GM19239 (cell line): ENCODE measurements at places on chromosomes 4 and X.

DNA sequence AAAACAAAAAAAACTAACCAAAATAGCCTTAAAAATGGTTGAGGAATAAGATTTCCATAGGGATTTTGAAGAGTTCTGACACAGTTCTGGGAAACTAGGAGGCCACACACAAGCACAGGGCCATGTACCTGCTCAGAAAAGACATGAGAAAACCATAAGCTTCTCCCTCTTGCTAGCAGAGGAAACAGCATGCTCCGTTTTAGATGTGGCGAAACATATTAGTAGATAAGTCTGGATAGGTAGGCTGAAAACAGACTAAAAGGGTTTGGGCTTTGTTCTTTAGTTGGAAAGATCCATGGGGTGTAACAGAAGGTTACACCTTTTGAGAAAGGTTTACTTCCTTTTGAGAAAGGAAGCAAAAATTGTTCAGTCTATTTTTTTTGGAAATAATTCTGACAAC, 10.9 kb downstream of the VSIG4 start:
- DNase-seq: no peak

DNA sequence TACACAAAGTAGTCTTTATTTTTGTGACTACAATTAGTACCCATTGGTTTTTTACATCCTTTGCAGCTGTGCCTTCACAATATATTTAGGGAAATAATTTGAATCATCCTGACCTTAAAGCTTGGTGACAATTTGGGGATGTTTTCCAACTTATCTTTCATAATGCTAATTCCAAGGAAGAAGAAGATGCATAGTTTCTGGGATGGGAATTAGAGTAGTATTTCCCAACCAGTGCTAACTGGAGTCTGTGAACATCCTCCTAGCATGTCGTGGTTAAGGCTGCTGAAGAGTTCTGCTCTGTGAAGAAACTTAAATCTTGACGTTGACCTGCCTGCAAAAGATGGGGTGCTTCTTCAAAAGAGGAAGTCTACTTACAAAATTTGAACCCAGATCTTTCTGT, 173.5 kb downstream of the ANK2 start:
- DNase-seq: no peak

GRCh38 chr4:3851211-3851610, 85.0 kb downstream of the ADRA2C start:
- DNase-seq: no peak

DNA sequence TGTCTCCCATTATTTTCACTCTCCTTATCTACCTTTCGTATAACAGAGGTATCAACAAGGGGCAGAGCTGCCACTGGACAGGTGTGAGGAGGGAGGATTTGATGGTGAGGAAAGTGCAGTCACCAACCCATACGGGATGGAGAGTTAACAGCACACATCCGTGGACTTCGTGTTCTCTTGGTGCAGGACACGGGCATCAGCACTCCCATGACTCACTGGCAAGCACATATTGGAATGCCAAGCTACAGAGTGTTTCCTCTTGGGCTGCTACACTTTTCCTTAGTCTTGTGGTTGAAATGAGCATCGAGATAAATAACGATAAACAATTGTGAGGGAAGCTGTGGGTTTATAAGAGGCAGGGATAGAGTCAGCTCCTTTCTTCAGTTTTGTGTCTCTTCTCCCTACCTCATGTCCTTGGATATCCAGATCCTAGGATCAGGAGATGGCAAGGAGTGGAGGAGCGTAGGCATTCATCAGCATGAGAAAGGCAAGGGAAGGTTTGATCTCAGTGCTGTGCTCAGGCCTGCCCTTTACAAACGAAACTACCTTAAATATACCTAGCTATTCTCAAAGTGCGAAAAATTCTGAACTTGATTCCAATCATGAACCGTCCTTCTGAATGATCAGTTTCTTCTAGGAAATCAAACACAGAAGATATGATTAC, 96.3 kb downstream of the ZNF827 start:
- DNase-seq: no peak

DNA sequence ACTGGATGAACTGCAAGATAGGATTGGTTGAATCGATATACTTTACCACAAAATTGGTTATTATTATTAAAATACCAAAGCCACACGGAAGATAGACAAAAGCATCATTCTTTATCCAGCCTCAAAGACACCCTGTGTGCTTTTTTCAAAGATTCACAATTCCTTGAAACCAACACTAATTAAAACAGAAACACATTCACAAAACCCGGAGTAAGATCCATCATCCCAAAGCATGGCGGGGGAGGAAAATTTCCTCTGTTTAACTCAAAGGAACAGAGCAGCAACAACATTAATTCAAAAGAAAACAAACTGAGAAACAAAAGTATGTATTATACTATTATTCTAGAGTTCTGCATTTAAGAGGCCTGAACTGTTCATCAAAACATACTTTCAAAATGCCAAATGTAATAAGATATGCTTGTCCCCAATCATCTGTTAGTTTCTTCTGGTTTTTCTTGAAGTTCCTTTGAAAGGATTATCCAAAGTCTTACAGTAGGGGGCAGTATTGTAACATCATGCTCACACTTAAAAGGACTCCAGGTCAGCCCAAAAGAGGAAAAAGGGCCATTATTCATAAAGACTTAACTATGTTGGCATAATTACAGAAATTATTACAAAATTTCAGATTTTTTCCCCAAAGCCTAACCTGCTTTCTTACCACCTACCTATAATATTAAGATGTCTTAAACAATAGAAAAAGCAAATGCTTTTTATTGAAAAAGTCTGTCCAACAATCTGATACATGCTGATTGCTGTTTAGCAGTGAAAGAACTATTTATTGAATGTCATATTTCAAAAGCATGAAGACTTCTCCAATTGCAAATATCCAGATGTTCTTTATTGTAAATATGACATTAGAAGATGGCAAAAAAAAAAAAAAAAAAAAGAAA, 168.7 kb downstream of the SCFD2 start:
- DNase-seq: peak; percentile 17

GRCh38 chr4:164484551-164484950, 269.4 kb upstream of the SMIM31 start:
- no peak for DNase-seq

DNA sequence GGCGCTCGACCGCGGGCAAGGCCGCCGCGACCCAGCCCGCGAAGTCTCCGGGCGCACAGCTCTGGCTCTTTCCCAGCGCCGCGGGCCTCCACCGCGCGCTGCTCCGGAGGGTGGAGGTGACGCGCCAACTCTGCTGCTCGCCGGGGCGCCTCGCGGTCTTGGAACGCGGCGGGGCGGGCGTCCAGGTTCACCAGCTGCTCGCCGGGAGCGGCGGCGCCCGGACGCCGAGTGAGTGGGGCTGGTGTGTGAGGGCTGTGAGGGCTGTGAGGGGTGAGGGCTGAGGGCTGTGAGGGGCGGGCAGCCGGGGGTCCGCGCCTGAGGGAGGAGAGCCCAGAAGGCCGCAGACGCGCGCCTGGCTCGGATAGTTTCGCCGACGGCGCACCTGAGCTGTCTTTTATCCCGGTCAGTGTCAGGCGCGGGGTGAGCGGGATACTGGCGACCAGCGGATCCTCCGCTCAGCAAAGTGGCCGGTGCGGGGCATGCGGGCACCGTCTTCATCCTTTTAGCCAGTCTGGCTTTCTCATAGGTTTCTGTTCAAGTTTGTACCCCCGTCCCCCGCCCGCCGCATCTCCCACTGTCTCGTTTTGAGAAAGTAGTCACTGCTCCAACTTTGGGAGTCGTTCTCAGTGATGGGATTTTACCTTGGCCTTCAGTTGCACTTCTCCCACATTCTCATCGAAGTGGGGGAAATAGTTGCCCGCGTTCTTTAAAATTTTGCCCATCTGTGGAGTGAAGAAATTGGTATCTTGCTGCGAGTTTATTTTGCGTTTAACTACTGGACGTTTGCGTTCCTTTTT, 586 bp downstream of the HERC5 start:
- DNase-seq: peak; percentile 8

DNA sequence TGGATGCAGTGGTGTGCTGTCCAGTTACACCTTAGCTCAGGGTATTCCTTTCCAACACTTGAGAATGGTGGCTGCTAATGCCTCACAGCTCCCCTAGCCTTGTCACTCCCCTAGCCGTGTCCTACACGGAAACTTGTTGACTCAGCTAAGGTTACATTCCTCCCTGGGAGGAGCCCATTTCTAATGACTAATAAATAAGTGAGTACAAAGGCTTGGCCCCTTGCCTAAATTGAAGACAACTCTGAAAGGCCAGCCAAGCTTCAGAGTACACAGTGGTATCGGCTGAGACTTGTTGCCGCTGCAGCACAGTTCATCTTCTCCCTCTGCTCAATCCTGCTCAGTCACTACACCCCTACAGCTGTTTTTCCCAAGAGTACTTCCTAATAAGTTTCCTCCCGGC, 21.2 kb upstream of the SLC25A31 start:
- no peak for DNase-seq

- no peak for DNase-seq
Observed at GRCh38 chrX:74262452-74263209, 41.3 kb upstream of the ZCCHC13 start.

DNA sequence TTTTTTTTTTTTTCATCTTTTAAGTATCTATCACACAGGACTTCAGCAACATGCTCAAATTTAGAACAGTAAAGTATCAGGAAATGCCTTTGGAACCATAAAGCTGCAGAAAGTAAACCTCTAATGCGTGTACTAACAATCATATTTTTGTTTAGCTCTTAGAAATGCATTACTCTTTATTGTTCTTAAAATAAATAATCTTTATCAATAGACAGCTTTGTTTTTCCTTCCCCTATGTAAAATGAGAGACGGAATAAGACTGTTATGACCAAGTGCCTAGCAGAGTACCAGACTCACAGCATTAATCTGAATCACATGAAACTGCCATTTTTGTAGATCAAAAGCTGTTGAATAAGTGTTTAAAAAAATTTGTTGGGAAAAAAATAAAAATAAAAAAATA, 50.5 kb upstream of the COL25A1 start:
- DNase-seq: no peak

GRCh38 chr4:189785257-189785656, 155.4 kb upstream of the FRG1 start:
- DNase-seq: no peak

DNA sequence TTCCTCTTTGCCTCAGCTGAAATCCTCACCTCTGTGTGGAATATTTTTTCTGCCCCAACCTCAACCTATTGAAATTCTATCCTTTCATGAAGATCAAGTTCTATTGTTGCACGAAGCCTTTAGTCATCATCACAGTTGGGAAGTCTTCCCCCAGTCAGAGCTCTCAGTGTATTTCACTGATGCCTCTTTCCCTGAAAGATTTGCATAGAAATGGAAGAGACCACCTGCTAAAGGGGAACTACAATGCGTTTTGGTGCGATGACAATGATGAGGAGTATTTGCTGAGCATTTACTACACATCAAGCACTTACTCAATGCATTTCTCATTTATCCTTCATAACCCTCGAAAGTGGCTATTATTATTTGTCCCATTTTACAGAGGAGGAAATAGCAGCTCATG, 151.2 kb upstream of the KLF3 start:
- DNase-seq: no peak

DNA sequence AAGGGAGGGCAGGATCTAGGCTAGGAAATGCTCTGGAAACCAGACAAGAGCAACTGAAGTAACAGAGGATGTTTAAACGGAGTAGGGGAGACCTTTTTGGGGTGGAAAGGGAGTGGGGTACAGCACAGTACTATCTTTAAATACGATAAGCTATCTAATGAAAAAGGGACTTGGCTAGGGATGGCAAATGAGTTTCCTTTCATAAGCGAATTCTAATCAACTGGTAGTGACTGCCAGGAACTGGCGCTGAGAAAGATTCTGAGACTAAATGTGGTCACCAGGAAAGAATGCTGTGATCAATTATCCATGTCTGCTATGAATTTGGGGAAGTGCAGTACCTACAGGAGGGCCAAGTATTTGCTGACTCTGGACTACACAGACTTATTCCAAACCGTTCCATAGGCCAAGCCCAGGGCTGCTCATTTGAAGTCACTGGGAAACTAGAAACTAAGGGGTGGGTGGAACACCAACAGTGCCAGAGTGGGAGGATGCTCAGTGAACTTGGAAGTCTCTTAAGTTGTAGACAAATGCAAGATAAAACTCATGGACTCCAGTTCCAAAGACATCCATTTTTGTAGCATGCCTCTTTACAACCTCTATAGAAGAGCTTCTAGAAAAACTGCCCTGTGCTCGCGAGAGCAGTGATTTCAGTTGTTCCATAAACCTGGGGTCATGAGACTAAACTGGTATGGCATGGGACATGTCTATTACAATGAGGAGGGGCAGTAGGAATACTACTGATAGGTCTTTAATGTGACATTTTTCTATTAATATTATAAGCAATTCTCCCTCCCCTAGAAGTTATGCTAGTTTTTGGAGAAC, 2.0 kb downstream of the TRAPPC2 start:
- DNase-seq: no peak

DNA sequence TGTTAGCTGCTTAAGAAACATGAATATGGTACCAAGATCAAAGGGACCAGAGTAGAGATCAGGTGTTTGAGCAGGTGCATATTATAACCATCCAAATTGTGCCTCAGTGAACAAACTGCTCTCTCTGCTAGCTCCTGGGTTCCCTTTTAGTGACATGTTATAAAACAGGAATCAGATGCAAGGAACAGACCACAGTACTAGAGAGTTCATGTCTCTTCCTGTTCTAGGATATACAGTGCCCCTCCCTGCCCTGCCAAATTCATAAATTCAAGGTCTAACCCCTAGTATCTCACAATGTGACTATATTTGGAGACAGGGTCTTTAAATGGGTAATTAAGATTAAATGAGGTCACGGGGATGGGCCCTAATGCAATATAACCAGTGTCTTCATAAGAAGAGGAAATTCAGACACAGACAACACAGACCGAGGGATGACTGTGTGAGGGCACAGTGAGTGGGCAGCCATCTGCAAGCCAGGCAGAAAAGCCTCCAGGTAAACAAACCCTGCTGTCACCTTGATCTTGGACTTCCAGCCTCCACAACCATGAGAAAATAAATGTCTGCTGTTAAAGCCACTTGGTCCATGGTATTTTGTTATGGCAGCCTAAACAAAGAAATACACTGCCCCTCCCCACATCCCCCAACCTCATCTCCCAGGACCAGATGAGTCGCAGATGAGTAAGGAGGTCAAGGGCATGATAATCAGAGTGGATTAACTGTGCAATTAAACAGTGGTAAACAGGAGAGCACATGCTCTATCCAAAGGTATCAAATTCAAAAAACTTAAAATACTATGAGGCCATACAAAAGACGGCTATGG, 82.5 kb downstream of the RBM47 start:
- DNase-seq: no peak

GRCh38 chrX:109283870-109284269, 198.0 kb downstream of the GUCY2F start:
- DNase-seq: no peak

DNA sequence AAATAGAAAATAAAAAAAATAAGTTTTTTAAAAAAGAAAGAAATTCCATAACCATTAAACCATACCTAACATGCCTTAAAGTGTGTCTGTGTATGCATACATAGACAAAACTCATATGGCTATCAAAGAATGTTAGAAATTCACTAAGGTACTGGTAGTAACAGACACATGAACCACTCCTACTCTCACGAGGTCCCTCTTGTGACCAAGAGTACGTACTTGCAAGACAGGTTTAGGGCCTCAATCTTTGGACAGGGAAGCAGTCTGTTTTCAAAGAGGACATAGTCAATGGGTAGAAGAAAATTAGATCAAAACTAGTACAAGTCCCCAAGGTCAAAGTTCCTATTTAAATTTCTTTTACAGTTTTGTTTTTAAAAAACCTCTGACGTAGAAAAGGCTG, 117.3 kb downstream of the CHM start:
- no peak for DNase-seq

GRCh38 chr4:27023366-27023765, 162.7 kb downstream of the STIM2 start:
- no peak for DNase-seq

GRCh38 chrX:115060013-115060412, 42.6 kb upstream of the IL13RA2 start:
- no peak for DNase-seq
